Activated CD8-positive, alpha-beta T cell treated with anti-CD3 and anti-CD28 coated beads, Interleukin-2, amount 10 ng/mL, durations not matched to agents 7 days and 5 days (primary cell): ENCODE measurements at places on chromosomes 5 and 9.

- DNase-seq, result no peak
These were observed 80.0 kb upstream of the NFIL3 start for GRCh38 chr9:91503673-91504081.

GRCh38 chr5:173643964-173644363, 27.5 kb upstream of the BOD1 start:
- no peak for DNase-seq

GRCh38 chr5:179211068-179211467, 134.2 kb downstream of the ADAMTS2 start:
- DNase-seq, result no peak

DNA sequence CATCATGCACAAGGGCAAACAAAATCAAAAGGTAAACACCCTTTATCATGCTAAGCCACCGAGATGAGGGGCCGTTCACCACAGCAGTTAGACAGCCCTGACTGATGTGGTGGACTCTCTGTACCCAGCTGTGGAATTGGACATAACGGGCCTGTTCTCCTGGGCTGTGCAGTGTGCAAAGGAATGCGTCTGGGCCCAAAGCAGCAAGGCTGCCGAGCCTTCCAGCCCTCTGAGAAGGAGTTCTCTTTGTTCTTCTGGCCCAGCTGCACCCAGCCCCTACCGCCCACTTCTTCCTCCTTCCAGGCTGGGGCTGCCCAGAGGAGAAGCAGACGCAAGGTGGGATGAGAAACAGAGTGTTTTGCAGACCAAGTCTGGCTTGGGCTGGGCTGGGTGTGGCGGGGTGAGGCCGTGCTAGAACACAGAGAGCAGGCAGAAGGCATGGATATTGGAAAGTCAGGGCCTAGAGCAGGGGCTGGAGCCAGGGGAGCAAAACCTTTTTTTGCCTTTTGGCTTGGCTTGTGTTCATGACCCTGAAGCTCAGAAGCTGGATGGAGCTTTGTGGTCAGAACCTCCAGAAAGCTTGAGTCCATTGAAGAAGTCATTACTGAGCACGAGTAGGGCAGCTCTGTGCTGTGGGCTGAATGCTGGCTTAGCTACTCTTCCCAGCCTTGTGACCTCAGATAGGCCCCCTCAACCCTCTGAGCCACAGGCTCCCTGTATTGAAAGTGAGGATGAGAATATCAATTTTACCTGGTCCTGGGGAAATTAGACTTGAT, 49.8 kb upstream of the SH3PXD2B start:
- peak; percentile 9 for DNase-seq

- DNase-seq, result no peak
These were observed 35.0 kb upstream of the LIFR start for GRCh38 chr5:38591523-38591849.

- DNase-seq, result no peak
These were observed 69.3 kb downstream of the MAMDC2 start for GRCh38 chr9:70112981-70113380.

DNA sequence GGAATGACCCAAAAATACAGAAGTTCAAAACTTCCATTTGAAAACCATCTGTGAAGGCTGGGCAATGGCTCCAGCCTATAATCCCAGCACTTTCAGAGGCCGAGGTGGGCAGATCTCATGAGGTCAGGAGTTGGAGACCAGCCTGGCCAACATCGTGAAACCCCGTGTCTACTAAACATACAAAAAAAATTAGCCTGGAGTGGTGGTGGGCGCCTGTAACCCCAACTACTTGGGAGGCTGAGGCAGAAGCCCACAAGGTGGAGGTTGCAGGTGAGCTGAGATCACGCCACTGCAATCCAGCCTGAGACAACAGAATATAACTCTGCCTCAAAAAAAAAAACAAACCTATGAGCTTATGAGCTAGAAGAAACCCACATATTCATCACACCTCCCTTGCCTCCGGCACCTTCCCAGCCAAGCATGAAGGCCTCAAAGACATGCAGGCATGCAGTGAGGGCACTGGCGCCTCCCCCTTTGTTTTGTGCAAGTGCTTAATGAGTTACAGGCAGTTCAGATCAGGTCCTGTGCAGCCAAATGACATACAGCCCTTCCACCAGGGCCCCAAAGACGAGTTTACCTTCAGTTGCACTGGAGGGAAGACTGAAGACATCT, 9.9 kb downstream of the HNRNPH1 start:
- DNase-seq, result no peak

GRCh38 chr9:114235033-114235661, 79.8 kb downstream of the COL27A1 start:
- DNase-seq, result no peak

GRCh38 chr5:93088592-93089389, 492.2 kb downstream of the NR2F1-AS1 start:
- no peak for DNase-seq

DNA sequence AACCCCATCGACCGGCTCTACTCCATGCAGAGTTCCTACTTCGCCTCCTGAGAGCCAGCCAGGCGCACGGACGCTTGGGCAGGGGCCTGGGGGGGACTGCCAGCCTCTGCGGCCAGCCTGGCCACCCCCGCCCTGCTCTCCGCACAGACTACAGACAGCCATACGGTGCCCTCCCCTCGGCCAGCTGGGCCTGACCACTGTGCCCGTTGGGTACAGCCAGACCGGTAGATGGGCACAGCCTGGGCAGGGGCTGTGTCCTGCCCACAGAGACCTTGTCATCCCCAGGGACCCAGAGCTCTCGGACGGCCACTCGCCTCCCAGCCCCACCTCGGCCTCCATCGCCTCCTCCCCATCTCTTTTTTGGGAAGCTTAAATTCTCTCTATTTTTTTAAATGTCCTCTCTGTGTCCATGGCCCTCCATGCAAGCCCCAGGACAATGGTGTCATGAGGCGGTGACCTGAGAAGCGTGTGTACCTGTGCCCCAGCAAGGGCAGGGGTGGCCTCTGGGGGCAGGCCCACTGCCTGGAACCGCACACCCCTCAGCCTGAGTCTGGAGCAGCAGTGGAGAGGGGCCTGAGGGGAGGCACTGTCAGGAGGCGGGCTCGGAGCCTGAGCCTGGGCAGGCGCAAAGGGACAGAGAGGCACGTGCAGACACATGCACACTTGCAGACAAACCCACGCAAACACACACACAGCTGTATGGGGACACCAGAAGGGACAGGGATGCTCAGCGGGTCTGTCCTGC, 82.8 kb downstream of the LMX1B start:
- DNase-seq, result no peak

DNA sequence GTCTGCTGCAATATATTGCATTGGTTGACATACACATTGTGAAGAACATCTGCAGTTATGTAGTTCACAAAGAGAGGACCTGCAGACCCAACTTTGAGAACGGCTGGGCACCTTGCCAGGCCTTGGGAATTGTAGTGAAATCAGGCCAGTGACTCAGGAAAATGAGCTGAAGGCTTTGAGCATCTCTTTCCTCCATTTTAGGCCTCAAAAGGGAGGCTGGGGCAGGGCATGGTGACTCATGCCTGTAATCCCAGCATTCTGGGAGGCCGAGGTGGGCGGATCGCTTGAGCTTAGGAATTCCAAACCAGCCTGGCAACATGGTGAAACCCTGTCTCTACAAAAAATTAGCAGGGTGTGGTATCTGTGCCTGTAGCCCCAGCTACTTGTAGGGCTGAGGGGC, 1.4 kb upstream of the IPPK start:
- no peak for DNase-seq

DNA sequence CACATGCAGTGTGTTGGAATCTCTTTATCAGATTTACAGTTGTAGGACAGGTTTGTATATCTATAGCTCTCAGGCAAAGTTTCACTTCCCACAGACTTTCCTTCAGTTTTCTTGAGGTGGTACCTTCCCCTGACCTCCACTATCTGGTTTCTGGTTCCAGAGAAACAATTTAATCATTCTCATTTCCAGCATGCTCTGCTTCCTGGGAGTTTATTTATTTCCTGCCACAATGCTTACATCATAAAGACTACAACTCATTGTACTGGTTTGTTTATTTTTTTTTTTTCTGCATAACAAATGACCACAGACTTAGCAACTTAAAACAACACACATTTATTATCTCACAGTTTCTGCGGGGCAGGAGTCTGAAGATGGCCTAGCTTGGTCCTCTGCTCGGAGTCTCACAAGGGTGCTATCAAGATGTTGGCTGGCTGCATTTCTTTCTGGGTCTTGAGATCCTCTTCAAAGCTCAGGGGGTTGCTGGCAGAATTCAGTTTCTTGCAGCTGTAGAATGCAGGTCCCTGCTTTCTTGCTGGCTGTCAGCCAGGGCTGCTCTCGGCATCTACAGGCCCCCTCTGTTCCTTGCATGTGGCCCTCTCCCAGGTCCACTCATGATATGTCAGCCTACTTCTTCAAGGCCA, 247.7 kb downstream of the ENC1 start:
- no peak for DNase-seq

GRCh38 chr9:133221177-133221809, 12.2 kb upstream of the OBP2B start:
- DNase-seq, result no peak

GRCh38 chr5:71932131-71932654, 175.1 kb upstream of the MAP1B start:
- DNase-seq, result no peak

- no peak for DNase-seq
These were observed 293.1 kb downstream of the ZSWIM6 start for GRCh38 chr5:61625137-61625561.

- peak; percentile 63 for DNase-seq
These were observed 713 bp downstream of the LCN10 start for GRCh38 chr9:136741883-136742571.
